NCI-H446 (cell line): ENCODE measurements at places on chromosomes 7 and 10.

- DNase-seq, result no peak
These were observed 14.1 kb upstream of the CSGALNACT2 start for GRCh38 chr10:43124094-43124521.

DNA sequence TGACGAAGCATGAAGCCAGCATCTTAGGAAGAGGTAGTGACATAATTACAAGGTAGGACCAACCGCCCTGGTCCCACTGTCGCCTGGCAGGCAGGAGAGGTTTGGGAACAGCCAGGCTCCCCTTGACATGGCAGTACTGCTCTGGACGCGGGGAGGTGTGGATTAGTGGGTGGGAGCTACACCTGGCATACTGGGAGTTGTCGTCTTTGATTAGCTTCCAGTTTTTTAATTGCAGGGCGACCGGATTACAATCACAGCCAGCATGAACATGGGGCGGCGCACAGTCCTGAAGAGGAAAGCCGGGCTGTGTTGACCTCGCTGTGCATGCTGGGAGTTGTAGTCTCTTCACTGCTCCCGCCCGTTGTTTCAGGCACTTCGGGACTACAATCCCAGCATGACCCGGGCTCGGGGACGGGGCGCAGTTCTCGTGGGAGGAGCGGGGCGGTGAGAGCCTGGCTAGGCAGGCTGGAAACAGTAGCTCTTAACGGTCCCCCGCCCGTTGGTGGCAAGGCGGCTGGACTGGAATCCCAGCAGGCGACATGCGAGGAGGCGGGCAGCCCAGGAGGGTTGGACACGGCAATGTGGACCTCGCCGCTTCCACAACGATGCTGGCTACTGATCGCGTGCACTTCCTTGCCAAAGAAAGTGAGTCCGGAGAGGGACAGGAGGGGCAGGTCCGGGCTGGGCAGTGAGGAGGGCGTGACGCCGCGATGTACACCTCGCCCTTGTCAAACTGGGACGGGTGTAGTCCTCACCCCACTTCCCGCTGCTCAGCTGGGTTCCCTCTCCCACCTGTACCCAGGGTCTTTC lies 98.0 kb upstream of the ZNF722 start:
- no peak for DNase-seq

DNA sequence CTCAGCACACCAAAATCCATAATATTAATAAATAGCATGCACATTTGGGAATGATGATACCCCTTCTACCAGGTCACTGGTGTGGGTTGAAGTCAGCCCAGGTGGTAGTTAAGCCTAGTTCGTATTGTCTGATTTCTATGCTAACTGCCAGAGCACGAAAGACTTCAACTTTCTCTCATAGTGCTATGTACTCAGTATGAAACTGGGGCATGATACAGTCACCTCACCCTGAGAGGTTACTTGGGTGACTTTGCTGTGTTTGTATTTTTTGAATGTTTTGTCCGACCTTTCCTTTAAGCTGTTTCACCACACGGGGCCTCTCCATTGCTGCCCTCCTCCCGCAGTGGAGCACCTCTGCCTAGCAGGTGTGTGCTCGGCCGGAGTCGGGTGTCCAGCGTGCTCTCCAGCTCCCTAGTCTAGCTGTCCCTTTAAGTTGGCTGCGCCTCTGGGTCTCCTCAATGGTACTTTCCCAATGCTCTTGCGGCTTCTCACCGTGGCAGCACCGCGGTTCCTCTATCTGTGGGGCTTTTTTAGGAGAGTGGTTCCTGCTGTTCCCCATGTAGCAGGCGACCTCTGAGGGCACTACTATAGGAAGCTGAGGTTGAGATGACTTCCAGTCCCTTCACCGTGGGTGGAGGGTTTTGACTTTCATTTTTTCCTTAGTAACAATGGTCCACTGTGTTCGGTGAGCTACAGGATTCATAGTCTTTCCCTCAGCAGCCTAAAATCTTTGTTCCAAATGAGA lies 524.0 kb upstream of the PFKP start:
- DNase-seq, result no peak

DNA sequence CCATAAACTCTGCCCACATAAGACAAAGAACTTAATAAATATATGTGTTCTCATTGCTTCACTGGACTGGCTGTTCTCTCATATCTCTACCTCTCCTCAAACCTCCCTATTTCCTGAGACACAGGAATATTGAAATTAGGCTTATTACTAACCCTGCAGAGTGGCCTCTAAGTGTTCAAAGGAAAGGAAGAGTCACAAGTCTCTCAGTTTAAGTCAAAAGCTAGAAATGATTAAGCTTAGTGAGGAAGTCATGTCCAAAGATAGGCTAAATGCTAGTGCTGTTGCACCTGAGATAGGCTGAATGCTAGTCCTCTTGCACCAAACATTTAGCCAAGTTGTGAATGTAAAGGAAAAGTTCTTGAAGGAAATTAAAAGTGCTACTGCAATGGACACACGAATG lies 41.1 kb downstream of the GNAI1 start:
- no peak for DNase-seq

DNA sequence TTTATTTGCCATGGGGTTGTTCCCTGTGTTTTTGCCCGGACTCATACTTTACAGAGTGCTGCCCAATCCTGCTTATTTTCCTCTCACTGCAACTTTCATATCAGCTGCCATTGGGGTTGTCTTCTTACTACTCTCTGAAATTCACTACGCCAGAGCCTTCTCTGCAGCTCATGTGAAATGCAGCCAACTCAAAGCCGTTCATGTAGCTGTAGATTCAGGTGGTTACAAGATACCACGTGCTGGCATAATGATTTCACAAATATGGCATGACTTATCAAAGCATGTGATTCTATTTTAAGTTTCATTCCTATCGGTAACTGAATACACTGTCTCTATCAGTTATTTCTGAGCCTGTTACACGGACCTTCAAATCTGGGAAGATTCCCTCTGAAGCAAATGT lies 130.3 kb upstream of the WNT16 start:
- no peak for DNase-seq

- DNase-seq, result no peak
These were observed 46.6 kb downstream of the PWWP2B start for GRCh38 chr10:132443605-132443982.

GRCh38 chr7:70091362-70091761 lies 493.1 kb downstream of the AUTS2 start:
- no peak for DNase-seq

- DNase-seq, result peak; percentile 36
These were observed 43.7 kb downstream of the CPVL start for GRCh38 chr7:29102558-29103151.

GRCh38 chr7:86768394-86768793 lies 124.7 kb downstream of the GRM3 start:
- DNase-seq, result no peak

GRCh38 chr7:114740095-114740494 lies 181.8 kb upstream of the MDFIC start:
- DNase-seq, result no peak

GRCh38 chr10:13787015-13787421 lies 200.3 kb downstream of the PRPF18 start:
- DNase-seq, result no peak

DNA sequence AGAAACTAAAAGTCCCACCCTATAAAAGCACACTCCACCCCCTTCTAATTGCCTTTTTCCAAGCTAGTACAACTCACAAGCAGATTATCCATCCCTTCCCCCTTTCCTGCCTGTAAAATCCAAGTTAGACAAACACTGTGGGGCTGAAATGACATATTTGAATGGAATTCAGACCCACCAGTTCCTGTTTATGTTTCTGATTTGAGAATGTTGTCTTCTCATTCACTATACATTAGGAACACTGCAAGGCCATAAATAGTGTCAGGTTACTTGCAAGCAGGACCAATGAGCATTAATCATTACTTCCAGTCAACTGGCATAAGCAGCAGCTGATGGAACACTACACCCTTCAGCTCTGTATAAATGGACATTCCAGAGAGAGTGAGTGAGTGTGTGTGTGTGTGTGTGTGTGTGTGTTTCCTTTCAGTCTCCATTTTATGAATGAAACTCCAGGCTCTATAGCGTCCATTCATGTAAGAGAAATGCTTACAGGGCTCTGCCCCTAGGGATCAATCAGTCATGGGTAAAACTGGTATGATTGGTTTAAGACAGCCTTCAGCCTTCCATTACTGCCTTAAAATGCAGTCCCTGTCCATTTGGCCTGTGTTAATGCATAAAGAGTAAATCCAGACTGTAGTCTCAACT lies 69.3 kb downstream of the ETV1 start:
- peak; percentile 89 for DNase-seq

DNA sequence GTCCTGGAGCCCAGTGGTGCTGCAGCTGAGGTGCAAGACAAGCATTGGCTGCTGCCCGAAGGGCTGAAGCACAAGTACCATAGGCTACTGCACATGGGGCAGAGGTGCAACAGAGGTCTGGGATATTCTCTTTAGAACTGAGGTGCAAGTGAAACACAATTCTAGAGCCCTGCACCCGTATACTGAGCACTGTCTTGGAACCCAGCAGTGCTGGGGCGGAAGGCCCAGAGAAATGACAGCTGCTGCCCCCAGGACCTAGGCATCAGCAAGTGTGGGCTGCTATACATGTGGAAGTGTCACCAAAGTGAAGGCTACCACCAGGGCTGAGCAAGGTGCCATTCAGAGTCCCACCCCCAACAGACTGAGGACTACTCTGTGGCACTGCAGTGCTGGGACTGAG lies 393.6 kb upstream of the STEAP1 start:
- DNase-seq, result no peak

DNA sequence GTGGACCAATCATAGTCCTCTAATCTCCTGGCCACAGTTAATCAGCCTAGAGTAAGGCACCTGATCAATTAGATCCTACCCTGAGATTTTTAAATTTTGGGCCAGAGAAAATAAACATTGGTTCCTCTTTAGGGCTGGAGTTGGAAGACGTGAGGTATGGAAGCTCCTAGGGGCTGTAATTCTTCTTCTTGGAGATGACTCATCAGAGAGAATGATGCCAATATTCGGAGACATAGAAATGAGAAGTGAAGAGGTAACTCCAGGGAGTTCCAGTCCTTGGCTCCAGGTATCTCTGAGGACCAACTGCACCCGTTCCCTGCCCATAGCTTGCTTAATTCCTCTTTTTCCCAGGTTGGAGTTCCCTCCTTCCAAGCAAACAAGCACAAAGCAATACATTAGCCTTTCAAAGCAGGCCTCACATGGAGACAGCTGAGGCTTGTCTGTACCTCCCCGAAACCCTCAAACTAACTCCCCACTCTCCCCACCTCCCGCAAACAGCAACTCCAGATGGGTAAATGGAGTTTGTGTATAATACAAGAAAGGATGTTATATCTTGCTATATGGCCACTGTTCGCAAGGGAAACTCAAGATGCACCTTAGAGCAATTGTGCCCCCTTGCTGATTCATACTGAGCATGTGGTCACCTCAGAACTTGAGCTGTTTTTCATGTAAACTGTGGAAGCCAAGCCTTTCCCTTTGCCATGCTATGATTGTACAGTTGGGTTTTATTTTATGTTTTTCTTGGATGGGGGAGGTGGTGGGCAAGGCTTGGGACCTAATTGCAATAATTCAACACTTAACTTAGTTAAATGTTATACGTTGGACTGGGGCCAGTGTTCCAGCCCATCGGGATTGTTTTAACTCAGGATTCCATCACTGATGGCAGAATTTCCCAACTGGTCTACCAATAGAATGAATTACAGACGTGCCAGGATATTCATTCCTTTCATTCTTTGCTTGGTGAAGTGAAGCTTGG lies 29.3 kb downstream of the PIK3AP1 start:
- DNase-seq, result no peak

DNA sequence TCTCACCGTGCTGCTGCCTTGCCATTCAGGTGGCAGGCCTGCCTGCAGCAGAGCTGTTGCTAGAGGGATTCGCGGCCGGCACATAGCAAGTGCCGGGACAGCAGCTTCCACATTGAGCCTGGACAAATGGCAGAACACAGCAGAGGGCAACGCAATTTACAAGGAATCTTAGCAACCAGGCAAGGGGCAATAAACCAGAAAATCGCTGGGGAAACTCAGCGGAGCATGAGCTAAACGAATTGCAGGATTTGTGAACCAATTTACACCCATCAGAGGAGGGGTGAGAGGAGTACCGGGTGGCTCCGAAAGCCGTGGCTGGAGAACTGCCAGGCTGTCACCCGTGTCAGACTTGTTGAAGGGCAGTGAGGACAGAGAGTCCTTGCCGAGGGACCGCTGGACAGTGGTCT lies 58.6 kb upstream of the LOXL4 start:
- DNase-seq, result no peak

GRCh38 chr7:29285444-29285793 lies 90.8 kb downstream of the CHN2 start:
- no peak for DNase-seq

DNA sequence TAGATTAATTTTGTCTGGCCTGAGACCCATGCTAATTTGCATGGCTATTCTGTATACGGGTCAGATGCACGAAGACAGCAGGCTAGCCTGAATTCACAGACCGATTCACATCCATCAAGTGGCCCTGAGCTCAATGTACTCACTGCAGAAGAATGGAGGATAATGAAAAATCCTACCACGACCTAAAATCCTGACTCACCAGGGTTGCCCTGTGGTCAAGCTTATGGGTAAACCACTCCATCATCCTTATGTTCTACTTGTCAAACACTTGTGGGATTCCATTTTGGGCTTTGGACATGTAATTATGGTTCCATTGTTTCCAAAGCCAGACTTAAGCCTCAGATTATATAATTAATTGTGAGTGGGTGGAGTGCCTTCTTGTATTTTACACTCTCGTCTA lies 110.4 kb upstream of the ZNF438 start:
- no peak for DNase-seq

GRCh38 chr7:4140933-4141332 lies 541.2 kb upstream of the FOXK1 start:
- DNase-seq, result no peak

- no peak for DNase-seq
These were observed 6.1 kb downstream of the CYP2W1 start for GRCh38 chr7:988963-989529.

DNA sequence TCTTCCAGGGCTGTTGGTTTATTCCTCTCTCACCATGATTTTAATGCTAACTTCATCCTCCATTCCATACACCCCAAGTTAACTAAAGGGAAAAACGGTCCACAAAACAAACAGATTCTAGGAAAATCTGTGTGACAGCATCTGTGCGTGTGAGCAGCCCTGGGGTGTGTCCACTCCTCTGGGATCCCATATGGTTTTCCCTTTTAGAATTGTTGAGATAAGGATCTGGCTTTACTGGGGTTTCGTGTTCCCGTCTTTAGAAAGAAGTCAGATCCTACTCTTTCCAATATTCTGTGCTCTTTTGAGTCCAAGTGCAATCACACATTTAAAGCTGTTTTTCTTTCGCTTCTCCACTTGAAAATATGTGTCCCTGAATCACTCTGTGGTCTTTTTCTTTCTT lies 257.1 kb downstream of the KLF6 start:
- DNase-seq, result no peak

GRCh38 chr7:104967595-104967994 lies 46.4 kb upstream of the KMT2E start:
- DNase-seq, result no peak
